ENCODE measurements at places on chromosomes 16 and 17.

GRCh38 chr17:17959520-17960361 is 12.5 kb downstream of the TOM1L2 start:
- DNase-seq, result no peak

DNA sequence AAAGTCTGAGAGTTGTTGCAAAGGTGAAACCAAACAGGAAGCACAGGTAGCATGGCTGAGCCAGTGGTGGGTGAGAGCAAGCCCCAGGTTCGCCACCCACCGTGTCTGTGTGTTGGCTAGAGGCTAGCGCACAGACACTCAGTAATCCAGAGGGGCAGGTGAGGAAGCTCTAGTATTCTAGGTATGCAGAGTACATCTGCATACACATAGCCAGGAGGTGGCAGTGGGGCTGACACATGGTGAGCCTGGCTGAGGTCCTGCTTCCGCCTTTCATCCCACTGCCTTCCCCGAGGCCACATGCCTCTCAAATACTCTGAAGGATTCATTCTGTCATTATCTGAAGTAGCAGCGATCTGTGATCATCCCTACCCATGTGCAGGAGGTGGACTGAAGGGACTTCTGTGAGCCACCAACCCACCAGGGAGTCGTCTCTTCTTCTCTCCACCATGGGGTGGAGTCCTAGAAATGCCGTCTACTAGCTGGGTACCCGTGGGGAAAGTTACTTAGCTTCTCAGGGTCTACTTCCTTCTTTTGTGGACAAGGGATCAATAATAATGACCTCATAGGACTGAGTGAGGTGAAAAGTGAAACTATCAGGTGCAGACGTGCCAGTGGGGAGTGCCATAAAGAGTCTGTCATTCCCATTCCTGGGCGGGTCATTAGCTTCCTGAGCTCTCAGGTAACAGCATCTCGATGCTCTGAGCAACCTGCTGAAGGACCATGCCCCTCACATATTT is 36.0 kb upstream of the ICAM2 start:
- DNase-seq, result no peak

- no peak for DNase-seq
Observed at GRCh38 chr16:88805340-88805715, 1.7 kb downstream of the CDT1 start.

DNA sequence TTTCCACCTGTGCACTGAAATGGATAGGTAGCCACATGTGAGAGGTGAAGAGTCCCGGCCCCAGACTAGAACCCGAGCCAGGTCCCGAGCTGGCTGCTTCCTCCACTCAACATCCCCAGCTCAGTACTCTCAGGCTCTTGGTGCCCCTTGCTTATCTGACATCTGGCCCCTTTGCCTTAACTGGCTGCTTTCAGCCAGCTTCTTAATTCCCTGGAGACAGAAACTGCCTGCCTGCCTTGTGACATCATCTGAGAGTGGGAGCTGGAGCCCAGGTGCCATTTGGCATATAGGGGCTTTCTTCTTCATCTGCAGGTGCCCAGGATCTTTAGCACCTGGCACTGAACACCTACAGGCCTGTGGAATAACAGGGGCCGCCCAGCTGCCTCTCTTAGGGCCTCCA is 8.9 kb downstream of the CHAD start:
- DNase-seq, result no peak

DNA sequence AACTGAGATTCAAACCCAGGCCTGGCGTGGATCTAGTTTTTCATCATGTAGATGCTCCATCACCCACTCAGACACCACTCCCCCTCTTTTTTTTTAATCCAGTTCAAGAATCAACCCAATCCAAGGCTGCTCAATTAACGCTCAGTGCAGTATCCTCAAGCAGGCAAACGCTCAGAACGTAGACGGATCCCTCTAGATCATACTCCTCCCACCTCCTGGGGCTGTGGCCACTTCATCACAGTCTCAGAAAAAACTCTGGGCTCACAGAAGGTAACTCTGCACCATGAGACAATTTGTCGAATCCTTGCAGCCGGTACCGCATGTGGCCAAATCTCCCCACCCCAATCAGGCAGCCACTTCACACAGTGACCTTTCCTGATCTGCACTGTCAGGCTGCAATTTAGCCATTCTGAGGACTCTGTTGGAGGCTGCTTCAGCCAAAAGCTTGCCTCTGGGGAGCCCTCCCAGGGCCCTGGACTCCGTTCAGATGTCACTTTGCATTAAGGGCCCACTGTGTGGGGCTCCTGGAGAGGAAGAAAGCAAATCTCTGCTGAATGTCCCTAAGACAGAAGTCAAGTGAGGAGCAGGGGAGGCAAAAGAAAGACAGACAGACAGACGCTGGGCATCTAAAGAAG is 183.5 kb downstream of the XYLT1 start:
- DNase-seq, result no peak

DNA sequence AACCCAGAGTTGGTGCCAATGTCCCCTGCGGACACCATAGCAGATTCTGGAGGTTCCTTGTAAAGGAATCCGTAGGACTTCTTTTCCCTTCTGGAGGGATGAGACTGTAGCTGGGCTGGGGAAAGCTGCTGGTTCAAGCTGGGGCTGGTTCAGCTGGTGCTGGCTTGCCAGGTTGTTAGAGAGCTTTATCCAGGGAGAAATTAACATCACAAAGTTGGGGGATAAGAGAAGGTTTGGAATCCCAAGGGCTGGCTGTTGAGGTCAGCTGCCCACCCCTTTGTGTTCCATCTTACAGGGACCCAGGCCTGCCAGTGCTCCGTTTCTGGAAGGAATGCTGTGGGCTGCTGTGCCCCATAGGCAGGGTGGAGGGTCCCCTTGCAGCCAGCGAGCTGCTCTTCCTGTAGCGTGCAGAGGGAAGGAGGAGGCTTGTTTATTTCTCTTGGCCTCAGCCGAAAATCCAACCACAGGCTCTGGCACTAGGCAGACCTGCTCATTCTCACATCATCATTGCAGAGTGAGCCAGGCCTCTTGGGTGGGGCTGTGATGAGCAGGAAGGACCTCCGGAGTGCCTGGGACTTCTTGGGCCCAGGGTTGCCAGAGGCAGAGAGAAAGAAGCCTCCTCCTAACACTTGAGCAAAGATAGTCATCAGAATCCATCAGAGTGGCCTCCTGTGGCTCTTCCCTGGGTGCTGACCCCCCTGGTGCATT is 251.1 kb downstream of the SEC14L1 start:
- no peak for DNase-seq
